ENCODE measurements at places on chromosomes 7 and 10. TPM values are rescaled to one million over a fixed set of nuclear protein-coding genes. Genes with fewer than 3 reads are reported as not detected.

Gene BEND7
- polyA plus RNA-seq: 33.8 TPM

Gene NEUROD6
- polyA plus RNA-seq: not detected

Gene CALCR
- polyA plus RNA-seq: 0.53 TPM

Gene STEAP1B
- polyA plus RNA-seq: 0.27 TPM

Gene SRRM3
- not detected for polyA plus RNA-seq

Gene TFR2
- polyA plus RNA-seq: not detected

Gene PAPOLB
- polyA plus RNA-seq: 0.03 TPM

Gene HHEX
- polyA plus RNA-seq: 8.4 TPM

Gene BAZ1B
- polyA plus RNA-seq: 34.4 TPM

Gene AGR3
- polyA plus RNA-seq: 251 TPM

Gene MUC12
- 31.8 TPM for polyA plus RNA-seq

Gene MRPL43
- 106 TPM for polyA plus RNA-seq

Gene NPC1L1
- polyA plus RNA-seq: 42.7 TPM

Gene LIPJ
- not detected for polyA plus RNA-seq

Gene ZNF783
- polyA plus RNA-seq: 5.9 TPM

Gene AFAP1L2
- polyA plus RNA-seq: 7.7 TPM

Gene MCM10
- polyA plus RNA-seq: 1.9 TPM

Gene KEL
- not detected for polyA plus RNA-seq

Gene NPTX2
- not detected for polyA plus RNA-seq

Gene KRIT1
- polyA plus RNA-seq: 53.8 TPM

Gene DMBT1
- 119 TPM for polyA plus RNA-seq

Gene OR2A12
- not detected for polyA plus RNA-seq

Gene PIK3AP1
- polyA plus RNA-seq: 9.2 TPM

Gene CDH23
- polyA plus RNA-seq: 1.4 TPM

Gene GPR22
- not detected for polyA plus RNA-seq

Gene FLNC
- polyA plus RNA-seq: 13.0 TPM

Gene ITGA8
- not detected for polyA plus RNA-seq

Gene FOXI2
- polyA plus RNA-seq: 0.19 TPM

Gene COBL
- 30.8 TPM for polyA plus RNA-seq

Gene SDK1
- 2.1 TPM for polyA plus RNA-seq

Gene HACD1
- 3.0 TPM for polyA plus RNA-seq

Gene NKX2-3
- polyA plus RNA-seq: 0.67 TPM

Gene MLXIPL
- 138 TPM for polyA plus RNA-seq

Gene CFAP46
- 0.27 TPM for polyA plus RNA-seq

Gene PNLIPRP3
- polyA plus RNA-seq: 0.12 TPM

Gene PRRT4
- polyA plus RNA-seq: 1.3 TPM

Gene FAM24B
- polyA plus RNA-seq: not detected

Gene RBP3
- not detected for polyA plus RNA-seq

Gene ARMC3
- not detected for polyA plus RNA-seq

Gene ENTPD1
- 5.1 TPM for polyA plus RNA-seq

Gene SORCS1
- under 0.01 TPM for polyA plus RNA-seq

Gene PHKG1
- polyA plus RNA-seq: 0.81 TPM

Gene CLEC2L
- polyA plus RNA-seq: not detected

Gene LIMK1
- 8.3 TPM for polyA plus RNA-seq

Gene UROS
- polyA plus RNA-seq: 51.9 TPM

Gene SEMA3C
- polyA plus RNA-seq: 12.3 TPM

Gene FAM25A
- polyA plus RNA-seq: not detected

Gene HOXA11
- polyA plus RNA-seq: not detected

Gene GIMAP4
- polyA plus RNA-seq: 14.1 TPM

Data from small intestine (tissue), 16 donors.